HuH-7 (cell line): ENCODE measurements at places on chromosomes 13 and 19.
A peak's percentile ranks its signal among the peaks of the same experiment; 100 is the strongest.

DNA sequence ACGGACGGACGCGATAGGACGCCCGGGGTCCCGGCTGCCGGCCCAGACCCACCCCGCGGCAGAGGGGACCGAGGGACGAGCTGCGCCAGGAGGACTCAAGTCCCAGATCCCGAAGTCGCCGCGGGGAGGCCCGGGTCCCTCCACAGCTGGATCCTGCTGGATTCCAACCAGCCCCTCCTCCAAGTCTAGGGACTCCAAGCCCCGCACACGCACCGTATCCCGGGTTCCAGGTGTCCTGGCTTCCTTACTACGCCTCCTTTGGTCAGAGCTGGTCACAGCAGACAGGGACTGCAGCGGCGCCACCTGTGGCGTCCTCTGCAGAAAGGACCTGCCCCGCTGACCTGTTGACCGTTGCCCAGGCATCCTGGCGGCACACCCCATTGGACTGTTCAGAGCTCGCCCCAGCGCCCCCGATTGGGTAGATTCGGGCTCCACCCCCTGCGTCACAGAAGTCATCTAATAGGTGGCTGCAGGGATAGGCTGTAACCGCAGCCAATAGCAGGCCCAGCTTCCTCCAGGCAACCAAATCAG is 29.0 kb upstream of the ZNF709 start:
- DNase-seq, result no peak

- DNase-seq, result no peak
These were observed 63.6 kb upstream of the FLT1 start for GRCh38 chr13:28558567-28558966.

GRCh38 chr19:11373166-11373884 is 1.1 kb upstream of the SWSAP1 start:
- DNase-seq, result no peak

DNA sequence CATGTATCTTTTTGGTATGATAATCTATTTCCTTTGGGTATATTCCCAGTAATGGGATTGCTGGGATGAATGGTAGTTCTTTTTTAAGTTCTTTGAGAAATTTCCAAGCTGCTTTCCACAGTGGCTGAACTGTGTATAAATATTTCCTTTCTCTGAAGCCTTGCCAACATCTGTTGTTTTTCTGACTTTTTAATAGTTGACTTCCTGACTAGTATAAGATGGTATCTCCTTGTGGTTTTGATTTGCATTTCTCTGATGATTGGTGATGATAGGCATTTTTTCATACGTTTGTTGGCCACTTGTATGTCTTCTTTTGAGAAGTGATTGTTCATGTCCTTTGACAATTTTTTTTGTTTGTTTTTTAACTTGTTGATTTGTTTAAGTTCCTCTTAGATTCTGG is 61.6 kb upstream of the PCDH17 start:
- DNase-seq, result no peak

GRCh38 chr19:51091895-51092873 is 9.5 kb upstream of the KLK14 start:
- no peak for DNase-seq

DNA sequence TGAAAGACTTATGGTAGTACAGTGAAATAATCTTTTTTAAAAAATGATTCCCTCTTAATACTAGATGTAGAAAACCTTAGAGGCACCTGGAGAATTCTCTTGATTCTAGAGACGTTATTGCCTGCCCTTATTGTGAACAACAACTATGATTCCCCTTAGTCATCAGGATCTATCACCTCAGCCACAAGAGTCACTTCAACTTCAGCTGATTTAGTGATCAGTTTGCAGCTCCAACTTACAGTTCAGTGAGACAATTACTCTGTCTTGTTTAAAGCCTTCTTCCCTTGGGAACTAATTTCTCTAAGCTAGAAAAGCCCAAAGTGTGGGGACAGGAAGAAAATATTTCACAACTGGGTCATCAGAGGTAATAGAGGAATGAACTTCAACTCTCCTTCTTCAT is 254.3 kb upstream of the SLITRK1 start:
- no peak for DNase-seq

GRCh38 chr19:42313096-42313839 is at the start of gene TMEM145:
TSS of gene TMEM145 (plus strand) at chr19:42313309. CDS start at chr19:42313377, 68 bp downstream.
- peak; percentile 93 for DNase-seq

GRCh38 chr19:15037586-15037985 is 11.7 kb upstream of the CASP14 start:
- DNase-seq, result no peak

GRCh38 chr13:73520566-73521289 is 461.9 kb downstream of the KLF5 start:
- DNase-seq, result no peak

GRCh38 chr13:94369972-94370436 is 109.5 kb downstream of the DCT start:
- DNase-seq, result no peak

- no peak for DNase-seq
These were observed 114.8 kb downstream of the LRCH1 start for GRCh38 chr13:46667687-46668281.

- no peak for DNase-seq
These were observed 232.1 kb downstream of the DIAPH3 start for GRCh38 chr13:59931621-59932020.

- no peak for DNase-seq
These were observed 55.9 kb downstream of the SACS start for GRCh38 chr13:23377579-23377978.

- DNase-seq, result no peak
These were observed 243.6 kb upstream of the CSNK1A1L start for GRCh38 chr13:37348916-37349643.

DNA sequence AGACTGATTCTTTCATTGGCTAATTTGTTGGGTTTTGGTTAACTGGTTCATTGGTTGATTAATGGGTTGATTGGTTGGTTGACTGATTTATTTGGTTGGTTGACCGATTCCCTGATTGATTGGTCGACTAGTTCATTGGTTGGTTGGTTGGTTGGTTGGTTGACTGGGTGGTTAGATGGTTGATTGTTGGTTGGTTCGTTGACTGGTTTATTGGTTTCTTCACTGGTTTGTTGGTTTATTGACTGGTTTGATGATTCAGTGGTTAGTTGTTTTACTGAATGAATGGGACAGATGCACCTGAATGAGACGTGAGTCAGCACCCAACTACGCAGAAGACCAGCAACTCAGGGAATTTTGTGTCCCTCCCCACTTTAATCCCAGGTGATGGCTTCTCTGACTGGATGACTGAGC is 2.7 kb upstream of the NUP62 start:
- DNase-seq, result no peak

DNA sequence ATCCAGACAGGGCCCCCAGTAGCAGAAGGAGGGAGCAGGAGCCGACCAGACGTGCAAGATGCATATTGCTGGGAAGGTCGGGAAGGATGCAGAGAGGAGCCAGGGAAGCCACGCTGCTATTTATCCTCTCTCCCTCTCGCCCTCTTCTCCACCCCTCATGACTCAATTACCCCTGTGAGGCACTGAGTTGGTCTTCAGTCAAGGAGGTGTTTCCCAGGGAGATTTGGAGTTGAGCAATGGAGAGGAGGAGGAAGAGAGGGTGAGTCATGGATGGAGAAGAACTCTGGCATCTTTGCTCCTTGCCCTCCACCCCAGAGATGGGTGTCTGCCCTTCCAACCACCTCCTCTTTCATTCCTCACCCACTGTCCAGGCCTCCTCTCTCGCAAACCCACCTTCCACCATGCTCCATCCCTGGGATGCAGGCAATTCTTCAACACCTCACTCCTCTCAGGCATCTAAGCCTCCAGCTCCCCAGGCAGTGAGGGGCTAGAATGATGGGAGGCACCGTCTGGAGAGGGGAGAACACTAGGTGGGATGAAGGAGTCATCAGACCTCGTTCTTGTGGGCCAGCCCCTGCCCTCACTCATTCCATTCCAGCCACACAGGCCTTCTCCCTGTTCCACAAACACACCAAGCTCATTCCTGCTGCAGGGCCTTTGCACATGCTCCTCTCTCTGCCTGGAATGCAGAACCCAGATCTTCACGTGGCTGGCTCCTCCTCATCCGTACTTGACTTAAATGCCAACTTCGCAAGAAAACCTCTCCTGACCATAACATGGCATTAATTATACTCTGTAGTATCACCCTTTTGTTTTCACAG is at the start of gene SBSN:
SBSN (minus strand) TSS at position 94 of the 821 bp plus-strand sequence; CDS start at position 64, 30 bp downstream.
- no peak for DNase-seq

DNA sequence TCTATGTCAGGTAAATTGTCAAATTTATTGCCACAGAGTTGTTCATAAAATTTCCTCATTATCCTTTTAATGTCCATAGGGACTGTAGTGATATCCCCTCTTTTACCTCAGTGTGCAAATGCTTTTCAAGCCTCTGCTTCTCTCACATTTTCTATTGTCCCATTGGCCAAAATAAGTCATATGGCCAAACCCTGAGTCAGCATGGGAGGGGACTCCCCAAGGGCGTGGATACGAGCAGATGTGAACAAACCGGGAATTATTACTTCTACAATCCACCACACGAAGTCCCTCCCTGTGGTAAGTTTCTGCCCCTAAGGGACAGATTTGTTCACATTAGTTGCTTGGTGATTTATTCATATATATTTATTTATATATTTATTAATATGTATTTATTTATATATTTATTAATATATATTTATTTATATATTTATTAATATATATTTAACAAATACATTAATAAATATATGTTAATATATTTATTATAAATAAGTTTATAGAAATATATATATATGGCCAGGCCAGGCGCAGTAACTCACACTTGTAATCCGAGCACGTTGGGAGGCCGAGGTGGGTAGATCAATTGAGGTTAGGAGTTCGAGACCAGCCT is 20.1 kb upstream of the CAMSAP3 start:
- DNase-seq, result no peak

DNA sequence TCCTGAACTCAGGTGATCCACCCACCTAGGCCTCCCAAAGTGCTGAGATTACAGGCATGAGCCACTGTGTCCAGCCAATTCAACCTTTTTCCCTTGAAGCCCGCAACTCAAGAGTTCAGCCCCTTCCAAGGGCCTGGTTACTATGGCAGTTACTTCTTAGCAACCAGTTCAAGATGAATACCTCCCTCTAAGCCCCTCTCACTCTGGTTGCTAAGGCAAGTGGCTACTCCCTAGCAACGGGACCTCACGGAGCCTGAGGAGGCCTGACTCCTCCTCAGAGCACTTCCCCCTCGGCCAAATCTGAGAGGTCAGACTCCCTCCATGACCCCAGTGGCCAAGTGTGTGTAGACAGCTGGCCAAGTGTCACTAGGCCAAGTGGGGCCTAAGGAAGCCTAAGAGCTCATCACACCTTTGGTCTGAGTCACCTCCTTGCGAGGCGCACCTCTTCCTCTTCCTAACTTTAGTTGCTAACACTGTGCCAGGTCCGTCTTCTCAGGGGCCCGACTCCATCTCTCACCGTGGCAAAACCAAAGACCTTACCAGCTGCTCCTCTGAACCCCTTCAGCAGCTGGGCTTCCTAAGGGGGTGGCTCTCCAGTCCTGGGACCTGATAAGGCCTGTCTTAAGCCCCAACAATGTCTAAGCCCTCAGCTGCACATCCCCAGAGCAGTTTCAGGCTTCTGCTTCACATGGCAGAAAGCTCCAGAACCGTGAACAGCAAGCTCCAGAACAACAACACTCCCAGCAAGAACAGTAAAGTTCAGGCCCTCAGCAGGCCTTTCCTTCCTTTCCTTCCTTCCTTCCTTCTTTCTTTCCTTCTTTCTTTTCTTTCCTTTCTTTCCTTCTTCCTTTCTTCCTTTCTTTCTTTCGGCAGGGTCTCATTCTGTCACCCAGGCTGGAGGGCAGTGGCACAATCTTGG is 9.6 kb downstream of the CD37 start:
- no peak for DNase-seq
